ENCODE measurements at places on chromosomes 6 and 20.

GRCh38 chr6:45949256-45949655 is 66.4 kb downstream of the CLIC5 start:
- DNase-seq: no peak

DNA sequence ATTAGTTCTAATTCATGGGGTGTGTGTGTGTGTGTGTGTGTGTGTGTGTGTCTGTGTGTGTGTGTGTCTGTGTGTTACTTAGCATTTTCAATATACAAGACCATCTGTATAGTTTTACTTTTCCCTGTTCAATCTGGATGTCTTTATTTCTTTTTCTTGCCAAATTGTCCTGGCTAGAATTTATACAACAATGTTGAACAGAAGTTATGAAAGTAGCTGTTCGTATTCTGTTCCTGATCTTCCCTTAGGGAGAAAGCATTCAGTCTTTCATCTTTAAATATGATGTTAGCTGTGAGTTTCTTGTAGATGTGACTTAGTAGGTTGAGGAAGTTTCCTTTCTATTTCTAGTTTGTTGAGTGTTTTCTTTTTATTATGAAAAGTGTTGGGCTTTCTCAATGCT is 334.7 kb upstream of the RNF24 start:
- no peak for DNase-seq

GRCh38 chr20:58040447-58041290 is 187.8 kb downstream of the ANKRD60 start:
- DNase-seq: no peak

DNA sequence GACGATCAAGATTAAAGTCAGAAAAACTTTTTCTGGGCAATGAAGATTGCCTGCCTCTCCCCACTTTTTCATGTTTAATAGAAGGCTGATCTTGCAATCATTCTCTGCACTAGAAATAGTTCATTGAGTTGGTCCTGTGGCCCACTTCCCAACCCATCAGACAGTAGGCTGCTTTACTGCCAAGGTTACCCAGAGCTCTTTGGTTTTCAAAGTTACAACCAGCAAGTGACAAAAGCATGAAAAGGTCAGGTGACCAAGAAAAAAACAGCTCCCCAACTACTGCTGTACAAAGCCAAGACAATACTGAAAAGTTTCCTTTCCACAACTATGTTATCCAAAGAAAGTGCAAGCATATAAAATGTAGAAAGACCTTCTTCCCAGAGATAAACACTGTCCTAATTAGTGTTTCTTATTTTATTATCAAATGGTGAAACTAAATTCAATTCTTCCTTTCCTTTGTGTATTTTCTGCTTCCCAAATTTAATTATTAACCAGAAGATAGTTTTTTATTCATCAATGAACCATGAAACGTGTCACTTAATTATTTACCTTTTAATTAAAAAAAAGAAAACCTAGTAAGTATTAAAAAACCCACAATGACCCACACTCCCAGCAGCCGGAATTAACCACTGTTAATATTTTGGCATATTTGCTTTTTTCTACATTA is 16.6 kb downstream of the DNAAF9 start:
- no peak for DNase-seq

DNA sequence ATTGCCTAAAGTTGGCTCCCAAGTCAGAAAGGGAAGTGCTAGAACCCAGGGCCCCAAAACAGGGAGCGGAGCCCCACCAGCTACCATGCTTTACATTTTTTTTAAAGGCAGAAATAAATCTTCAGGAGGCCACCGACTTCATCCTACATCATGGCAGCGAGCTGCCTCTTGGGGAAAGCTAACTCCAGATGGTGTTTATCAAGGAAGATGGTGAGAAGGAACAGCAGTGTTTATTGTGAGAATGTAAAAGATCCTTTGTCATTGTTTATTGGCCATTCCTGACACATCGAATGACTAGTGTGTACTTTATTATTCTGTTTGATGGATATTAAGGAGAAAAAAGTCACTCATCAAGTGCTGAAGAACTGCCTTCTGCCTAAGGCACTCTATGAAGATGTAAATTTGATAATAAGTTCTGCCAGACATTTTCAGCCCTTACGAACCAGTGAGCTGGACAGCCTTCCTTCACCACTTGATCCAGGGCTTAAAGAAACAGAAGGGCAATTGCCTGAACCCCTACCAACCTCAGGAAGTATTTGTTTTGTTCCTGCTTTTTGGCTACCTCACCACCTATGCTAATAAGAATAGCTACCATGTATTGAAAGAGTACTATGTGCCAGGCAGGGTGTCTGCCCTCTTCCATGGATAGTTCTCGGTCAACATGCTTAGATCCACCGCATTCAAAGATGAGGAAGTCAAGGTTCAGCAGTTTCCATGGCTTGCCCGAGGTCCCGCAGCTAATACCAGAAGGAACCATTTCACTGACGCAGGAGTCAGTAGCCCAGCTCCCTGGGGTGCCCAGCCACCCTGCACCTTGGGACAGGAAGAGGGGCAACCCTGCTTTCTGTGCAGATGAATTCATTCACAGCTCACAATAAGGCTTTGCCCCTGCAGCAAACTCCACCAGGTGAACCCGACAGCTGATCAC is 194.7 kb upstream of the RREB1 start:
- DNase-seq: no peak

DNA sequence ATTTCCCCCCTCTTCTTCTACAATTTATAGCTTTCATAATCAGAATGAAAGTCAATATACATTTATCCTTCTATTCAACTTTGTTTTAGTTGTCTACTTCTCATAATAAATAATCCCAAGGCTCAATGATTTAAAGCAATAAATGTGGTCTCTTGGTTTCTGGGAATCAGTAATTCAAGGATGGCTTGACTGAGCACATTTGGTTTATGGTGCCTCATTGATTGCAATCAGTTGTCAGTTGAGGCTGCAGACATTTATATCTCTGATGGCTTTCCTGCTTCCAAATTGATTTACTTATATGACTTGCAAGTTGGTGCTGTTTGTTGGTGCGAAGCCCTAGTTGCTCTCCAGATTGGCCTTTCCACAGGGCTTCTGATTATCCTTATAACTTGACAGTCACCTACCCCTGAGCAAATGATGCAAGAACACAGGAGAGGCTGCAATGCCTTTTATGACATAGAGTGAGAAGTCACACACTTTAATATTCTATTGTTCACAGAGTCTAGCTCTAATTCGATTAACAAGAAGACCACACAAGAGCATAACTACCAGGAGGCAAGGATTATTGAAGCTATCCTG is 2.7 kb upstream of the CRISP1 start:
- DNase-seq: no peak

DNA sequence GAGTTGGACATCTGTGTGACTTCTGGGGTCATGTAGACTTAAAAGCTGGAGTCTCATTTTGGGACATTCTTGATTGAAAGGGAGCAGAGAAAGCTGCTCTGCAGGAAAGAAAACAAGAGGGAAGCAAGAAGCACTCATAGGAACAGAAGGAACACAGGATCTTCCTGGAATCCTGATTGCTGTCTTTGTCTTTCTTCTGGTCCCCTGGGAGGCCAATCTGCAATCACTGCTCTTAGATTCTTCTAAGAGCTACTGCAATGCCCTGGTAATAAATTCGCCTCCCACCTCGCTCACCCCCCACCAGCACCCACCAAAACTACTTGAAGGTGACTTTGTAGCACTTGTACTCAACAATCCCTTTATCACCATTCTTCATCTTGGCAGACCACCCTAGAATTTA is 51.8 kb downstream of the SLC35B3 start:
- DNase-seq: no peak

DNA sequence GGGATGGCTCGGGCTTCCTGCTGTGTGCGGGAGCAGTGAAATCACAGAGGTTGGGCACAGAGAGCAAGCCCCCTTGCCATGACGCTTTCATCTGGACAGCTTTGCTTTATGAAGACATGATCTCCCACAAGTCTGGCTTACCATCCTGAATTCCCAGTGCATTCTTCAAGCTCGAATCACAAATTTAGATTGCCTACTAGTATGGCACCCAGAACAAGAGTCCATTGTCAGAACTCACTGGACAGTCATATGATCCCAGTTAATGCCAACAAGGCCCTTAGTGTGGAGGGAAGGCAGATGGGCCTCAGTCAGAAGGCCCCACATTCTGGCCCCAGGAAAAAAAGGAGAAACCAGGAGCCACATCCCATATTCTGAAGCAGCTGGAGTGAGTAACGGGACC is 147.3 kb upstream of the FOXQ1 start:
- DNase-seq: no peak

DNA sequence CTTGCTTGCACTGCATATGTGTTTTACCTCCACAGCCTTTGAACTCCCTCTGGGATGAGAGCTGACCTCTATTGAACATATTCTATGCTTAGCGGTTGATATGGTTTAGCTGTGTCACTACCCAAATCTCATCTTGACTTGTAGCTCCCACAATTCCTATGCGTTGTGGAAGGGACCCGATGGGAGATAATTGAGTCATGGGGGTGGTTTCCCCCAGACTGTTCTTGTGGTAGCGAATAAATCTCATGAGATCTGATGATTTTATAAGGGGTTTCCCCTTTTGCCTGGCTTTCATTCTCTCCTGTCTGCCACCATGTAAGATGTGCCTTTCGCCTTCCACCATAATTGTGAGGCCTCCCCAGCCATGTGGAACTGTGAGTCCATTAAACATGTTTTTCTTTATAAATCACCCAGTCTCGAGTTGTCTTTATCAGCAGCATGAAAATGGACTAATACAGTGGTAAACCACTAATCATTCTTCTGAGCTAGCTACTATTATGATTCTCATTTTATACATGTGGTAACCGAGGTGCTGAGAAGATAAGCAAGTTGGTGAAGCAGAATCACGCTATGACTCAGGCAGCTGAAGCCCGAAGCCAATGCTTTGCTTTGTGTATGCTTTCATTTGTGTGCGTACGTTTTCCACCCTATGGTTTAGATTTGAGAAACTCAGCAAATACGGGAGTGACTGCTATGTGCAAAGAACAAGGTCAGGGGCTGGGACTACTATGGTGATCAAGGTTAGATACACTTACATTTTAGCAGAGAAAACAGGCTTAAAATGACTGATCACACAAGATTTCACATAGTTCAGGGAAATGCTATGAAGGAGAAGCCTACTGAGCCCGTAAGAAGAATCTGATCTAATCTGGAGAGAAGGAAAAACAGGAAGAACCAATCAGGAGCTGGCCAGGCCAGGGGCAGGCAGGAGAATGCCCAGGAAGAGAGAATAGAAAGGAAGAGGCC is 363.5 kb downstream of the ESR1 start:
- DNase-seq: no peak

- DNase-seq: no peak
These were observed 150.8 kb downstream of the AHI1 start for GRCh38 chr6:135346747-135347146.

GRCh38 chr6:161154796-161155335 is 119.0 kb downstream of the AGPAT4 start:
- no peak for DNase-seq

- no peak for DNase-seq
These were observed 37.1 kb upstream of the NCOA3 start for GRCh38 chr20:47464380-47465101.

- DNase-seq: no peak
These were observed 79.8 kb downstream of the PRDM1 start for GRCh38 chr6:106165885-106166485.

DNA sequence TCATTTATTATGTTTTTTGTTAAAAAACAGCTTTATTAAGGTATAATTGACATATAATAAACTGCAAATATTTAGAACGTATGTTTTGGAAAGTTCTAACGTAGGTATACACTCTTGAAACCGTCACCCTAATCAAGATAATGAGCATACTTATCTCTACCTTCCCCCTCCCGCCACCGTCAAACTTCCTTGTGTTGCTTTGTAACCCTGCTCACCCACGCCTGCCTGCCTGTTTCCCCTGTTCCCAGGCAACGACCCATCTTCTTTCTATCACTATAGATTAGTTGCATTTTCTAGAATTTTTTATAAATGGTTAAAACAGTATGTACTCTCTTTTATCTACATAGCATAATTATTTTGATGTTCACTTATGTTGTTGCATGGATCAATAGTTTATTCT is 33.5 kb upstream of the GCLC start:
- DNase-seq: no peak

DNA sequence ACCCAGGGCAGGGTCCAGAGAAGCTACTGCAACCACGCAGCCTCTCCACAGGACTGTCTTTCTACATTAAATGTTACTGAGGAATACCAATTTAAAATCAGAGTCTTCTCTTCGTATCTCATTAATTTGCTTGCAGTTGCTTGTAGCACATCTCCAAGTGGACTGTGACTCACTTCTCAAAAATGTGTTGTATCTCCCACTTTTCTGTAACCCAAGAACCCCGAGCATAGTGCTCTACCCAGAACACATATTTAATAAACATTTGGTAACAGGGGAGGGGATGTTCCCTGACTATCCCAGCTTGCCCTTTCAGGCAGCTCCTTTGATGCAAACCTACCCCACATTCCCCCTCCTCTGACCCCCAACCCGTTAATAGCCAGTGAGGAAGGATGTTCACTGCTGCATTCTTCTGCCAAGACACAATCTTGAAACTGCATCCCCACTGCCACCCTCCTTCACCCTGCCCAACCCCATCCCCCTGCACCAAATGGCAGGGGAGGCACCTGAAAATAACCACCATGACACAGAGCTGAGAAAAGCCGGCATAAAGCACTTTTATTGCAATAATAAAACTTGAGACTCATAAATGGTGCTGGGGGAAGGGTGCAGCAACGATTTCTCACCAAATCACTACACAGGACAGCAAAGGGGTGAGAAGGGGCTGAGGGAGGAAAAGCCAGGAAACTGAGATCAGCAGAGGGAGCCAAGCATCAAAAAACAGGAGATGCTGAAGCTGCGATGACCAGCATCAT is 24.2 kb downstream of the FKBP1A start:
- no peak for DNase-seq

DNA sequence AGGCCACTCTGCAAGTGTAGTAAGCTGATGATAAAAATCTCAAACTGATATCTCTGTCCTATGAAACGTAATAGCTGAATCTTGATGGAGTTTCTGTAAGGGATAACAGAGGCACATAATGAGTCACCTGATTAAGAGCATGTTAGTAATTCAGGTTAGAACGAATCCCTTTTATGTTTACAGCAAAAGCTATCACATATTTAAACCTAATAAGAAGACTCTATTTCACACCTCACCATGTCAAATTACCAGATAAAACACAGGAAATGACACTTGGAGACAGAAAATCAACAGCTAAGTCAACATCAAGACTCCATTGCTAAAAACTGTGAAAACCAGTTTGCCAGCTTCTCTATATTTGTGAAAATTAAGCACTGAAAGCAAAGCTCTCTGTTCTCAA is 11.8 kb downstream of the CST7 start:
- DNase-seq: no peak

GRCh38 chr6:106486236-106486635 is 125.7 kb downstream of the CRYBG1 start:
- no peak for DNase-seq

GRCh38 chr6:105193647-105194046 is 13.8 kb upstream of the POPDC3 start:
- no peak for DNase-seq

- no peak for DNase-seq
These were observed 99.5 kb downstream of the PRDM1 start for GRCh38 chr6:106185615-106186014.

- no peak for DNase-seq
These were observed 273.3 kb downstream of the ALDH8A1 start for GRCh38 chr6:134676307-134677281.
